ENCODE measurements at places on chromosomes 12 and 14.

- no peak for DNase-seq
These were observed 6.9 kb upstream of the TCL1B start for GRCh38 chr14:95679148-95679815.

GRCh38 chr14:92040431-92041051 lies 682 bp upstream of the TRIP11 start:
- no peak for DNase-seq

GRCh38 chr14:44639781-44640385 lies 132.8 kb upstream of the FSCB start:
- DNase-seq, result no peak

DNA sequence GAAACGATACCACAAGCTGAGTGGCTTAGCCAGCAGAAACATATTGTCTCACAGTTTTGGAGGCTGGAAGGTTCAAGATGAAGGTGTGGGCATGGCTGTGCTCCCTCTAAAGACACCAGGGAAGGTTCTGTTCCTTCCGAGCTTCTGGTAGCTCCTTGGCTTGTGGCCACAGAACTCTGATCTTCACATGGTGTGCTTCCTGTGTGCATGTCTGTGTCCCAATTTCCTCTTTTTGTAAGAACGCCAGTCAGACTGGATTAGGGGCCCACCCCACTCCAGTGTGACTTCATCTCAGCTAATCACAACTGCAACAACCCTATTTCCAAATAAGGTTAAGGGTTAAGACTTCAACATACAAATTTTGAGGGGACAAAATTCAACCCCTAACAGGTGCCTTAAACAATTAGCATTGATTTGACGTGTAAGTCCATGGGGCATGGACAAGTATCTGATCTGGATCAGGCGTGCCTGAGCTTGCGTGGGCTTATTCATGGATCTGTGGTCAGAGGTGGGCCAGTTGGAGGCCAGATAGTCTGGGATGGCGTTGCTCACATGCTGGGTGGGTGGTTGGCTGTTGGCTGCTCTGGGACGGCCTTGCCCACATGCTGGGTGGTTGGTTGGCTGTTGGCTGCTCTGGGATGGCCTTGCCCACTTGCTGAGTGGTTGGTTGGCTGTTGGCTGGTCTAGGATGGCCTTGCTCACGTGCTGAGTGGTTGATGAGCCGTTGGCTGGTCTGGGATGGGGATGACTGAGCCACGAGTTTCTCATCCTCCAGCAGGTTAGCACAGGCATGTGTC lies 88.5 kb downstream of the LGMN start:
- no peak for DNase-seq

DNA sequence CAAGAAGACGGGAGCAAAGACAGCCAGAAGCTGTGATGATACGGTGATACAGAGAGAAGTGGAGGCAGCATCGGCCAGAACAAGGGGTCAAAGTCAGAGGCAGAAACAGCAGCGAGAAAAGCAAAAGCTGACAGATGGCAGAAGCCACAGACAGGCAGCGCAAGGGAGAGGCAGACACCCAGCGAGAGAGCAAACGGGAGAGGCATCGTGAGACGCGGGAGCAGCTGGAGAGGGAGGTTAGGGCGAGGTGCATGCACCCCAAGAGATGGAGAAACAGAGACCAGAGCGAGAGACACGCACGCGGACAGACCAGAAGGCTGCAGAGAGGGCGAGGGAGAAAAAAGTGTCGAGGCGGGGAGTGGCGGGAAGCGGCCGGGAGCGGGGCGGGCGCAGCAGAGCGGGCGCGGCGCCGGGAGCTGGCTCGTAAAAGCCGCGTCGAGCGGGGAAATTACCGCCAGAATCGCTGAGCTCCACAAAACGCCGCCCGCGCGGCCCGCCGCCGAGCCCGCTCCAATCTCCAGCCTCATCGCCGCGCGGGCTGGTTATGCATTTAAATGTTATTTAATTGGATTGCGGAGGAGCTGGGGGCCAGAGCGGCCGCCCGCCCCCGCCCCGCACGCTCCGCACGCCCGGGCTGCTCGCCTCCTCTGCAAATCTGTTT lies 15.6 kb downstream of the SMUG1 start:
- no peak for DNase-seq

- no peak for DNase-seq
These were observed 213.6 kb downstream of the DAD1 start for GRCh38 chr14:22375321-22375930.

GRCh38 chr12:3097186-3097804 lies 20.1 kb downstream of the TSPAN9 start:
- DNase-seq, result peak; percentile 89

DNA sequence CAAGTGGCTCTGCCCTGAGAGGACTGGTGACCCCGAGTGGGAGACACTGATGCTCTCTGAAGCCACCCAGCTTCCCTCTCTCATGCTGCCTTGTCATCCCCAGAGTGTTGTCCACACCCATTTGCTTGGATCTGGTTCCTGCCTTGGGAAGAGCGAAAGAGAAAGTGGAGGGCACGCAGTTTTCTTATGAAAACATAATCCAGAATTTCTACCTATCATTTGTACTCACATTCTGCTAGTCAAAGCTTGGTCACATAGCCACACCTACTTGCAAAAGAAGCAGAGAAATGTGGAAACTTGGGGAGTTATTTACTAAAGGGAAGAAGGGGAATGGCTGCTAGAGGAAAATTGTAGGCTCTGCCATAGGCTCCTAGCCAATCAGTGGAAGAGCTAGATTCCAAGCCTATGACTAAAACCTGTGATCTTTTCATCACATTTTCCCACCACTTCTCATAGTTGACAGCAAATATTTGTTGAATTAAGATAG lies 326.3 kb downstream of the ZFP36L1 start:
- no peak for DNase-seq

DNA sequence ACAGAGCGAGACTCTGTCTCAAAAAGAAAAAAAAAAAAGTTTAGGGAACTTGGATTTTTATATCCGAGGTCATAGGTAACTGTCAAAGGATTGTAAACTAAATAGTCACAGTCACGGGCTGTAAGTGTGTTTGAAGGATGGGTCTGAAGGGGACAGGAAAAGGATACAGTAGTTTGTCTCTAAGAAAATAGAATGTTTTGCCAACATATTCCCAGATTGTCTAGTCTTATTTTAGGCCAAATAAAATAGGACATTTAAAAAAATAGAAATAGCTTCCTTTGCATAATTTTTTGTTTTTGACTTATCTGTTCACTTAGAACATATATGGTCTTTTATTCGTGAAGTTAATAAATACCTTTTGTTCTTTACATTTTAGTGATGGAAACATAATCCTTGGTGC lies 24.2 kb upstream of the REP15 start:
- DNase-seq, result no peak

DNA sequence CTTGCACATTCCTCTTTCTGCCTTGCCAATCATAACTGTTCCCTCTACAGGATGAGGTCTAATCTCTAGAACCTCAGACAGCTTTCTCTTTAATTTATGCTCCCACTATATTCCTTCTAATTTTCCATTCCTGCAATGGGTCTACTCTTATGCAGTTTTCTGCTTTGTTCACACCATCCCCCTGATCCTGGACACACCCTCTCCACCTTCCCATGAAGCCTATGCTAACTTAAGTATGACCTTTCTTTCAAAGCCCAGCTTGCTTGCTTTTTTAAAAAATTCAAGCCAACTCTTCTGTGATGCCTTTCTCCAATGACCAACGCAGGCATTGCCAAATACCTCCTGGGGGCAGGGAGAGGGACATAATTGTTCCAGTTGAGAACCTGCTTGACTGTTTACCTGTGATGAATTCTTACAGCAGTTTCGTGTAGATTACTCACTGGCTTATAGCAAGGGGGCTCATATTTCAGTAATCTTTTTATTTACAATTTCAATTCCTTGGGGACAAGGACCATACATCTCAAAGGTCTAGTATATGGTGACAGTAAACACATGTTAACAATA lies 7.8 kb downstream of the SLC38A1 start:
- DNase-seq, result no peak

- DNase-seq, result no peak
These were observed 663.8 kb downstream of the FLRT2 start for GRCh38 chr14:86193756-86194155.

DNA sequence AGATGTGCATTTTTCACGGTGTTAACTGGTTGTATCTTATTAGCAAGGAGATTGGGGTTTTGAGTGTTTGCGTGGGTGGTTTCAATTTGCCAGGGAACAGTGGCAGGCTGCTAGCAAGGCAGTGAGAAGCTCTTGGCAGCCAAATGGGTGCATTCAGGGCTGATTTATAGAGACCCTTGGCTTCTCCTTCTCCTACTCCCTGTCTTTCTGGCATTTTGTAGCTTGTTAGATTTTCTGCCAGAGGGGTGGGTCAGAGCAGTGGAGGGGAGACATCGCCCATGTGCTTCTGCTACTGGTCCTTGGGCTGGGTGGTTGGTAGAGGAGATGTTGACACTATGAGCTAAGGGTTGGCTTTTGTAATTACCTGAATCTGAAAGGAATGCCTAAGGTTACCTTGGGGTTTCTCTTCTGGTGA lies 9.6 kb downstream of the CALM1 start:
- no peak for DNase-seq

- DNase-seq, result no peak
These were observed 78.8 kb upstream of the FAR2 start for GRCh38 chr12:29070309-29070708.

- DNase-seq, result no peak
These were observed 29.3 kb downstream of the KICS2 start for GRCh38 chr12:64192644-64193444.

Data from coronary artery (tissue), 2 donors.